Stimulated activated CD8-positive, alpha-beta memory T cell treated with anti-CD3 and anti-CD28 coated beads, Interleukin-4, amount 100 ng/mL, for 4 hours (primary cell): ENCODE measurements at places on chromosomes 6 and 20.

DNA sequence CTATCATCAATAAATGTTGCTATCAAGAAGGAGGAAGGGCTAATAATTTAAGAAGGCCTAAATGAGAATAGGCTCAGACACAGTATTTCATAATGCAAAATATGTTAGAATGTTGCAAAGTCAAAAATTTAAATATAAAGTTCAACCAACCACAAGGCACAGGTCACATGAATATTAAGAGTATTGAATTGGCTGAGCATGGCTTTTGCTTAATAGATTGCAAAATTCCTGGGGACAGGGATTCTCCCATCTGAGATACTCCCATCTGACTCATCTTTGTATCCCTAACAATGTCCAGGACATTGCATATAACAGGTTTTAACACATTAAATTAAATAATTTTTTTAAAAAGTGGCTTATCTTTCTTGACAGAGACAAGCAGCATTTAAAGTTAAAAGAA is 32.9 kb upstream of the UTRN start:
- DNase-seq, result no peak

DNA sequence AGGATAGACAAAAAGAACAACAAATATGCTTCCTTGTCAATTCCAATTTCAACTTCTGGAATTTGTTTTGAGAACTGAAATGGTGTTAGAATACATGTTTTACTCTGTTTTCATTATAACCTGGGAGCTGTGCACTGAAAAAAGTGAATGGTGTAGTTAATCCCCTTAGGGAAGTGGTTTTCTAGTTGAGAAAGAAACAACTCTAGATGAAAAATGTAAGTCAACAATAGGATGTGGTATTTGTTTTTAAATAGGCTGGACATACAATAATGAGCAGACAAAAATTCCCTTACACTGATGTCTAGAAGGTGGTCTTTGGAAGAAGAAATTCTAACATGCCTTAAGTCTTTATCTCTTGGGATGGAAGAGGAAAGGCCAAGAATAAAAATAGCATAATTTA is 59.9 kb upstream of the TINAG start:
- no peak for DNase-seq

DNA sequence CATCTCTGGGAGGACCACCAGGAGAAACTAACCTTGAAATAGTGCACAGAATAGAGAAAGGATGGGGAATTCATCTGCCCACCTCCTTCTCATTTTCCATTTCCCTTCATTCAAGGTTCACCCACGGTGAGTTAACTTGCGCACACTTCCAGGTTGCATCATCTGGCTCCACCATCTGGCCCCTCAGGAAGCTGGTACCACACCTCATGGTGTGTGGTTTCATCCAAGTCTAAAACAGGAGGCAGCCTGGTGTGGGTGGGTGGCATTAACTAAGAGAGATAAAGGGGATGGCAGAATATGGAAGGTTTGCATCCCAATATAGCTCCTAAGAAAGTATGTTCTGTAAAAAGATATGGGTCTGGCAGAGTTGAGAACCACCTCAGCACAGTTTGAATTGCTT is 3.8 kb downstream of the ZNF334 start:
- DNase-seq, result no peak

DNA sequence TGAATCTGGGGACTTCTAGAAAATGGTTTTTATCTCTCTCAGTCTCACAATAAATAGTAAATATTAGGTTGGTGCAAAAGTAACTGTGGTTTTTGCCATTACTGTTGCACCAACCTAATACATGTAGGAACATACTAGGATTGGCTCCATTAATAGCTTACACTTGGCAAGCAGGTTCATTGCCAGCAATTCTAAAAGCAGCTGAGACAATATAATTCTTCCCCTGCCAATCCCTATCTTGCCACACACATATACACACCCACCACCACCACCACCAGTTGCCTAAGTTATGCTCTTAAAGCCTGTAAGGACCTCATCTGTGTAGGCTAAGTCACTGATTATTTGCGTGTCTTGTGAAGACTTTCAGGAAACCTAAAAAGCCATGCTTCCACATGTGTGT is 145.1 kb downstream of the KIF16B start:
- no peak for DNase-seq

GRCh38 chr6:156778454-156779205 is 1.5 kb downstream of the ARID1B start:
- DNase-seq, result peak; percentile 30

- no peak for DNase-seq
These were observed 294.7 kb downstream of the FRK start for GRCh38 chr6:115765966-115766365.

DNA sequence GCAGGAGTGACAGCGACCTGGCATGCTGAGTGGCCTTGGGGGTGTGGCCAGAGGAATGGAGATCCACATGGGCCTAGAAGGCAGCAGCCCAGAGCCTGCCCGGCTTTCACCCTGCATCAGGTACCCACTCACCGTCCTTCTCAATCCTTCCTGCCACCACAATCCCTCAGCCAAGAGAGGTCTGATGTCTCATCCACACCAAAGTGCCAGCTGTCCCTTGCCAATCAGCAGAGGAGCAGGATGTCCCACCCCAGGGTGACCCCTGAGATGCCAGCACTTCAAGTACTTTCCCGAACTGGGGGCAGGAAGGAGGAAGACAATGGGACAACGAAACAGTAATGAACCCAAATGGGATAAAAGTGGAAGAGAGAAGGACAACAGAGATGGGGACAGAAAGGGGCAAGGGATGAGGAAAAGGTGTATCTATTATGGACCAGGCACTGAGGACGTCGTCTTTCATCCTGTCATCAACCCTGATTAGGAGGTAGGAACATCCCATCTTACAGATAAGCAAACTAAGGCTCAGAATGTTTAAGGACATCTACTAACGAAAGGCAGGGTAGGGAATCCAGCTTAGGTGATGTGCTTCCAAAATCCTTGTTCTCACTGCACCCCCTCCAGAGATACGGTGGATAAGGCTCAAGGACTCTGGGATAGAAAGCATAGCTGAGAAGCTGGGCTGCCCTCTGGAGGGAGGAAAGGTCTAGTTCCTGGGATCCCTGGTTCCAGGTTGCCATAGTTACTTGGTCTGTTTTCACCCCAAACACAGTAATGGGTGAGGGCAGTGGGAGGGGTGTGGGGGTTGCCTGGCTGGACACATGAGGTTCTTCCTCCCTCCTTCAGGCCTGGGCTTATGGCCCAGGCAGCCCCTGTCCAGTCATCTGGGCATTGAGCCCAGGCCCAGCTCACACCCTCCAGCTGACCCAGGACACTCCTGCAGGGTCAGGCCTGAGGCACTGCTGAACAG is 4.5 kb upstream of the TNXB start:
- no peak for DNase-seq

- DNase-seq, result no peak
These were observed 46.7 kb downstream of the TRERF1 start for GRCh38 chr6:42405021-42405420.

GRCh38 chr6:43613721-43614395 is 15.2 kb downstream of the GTPBP2 start:
- no peak for DNase-seq

- DNase-seq, result no peak
These were observed 2.3 kb upstream of the SIRPB2 start for GRCh38 chr20:1493536-1493935.

DNA sequence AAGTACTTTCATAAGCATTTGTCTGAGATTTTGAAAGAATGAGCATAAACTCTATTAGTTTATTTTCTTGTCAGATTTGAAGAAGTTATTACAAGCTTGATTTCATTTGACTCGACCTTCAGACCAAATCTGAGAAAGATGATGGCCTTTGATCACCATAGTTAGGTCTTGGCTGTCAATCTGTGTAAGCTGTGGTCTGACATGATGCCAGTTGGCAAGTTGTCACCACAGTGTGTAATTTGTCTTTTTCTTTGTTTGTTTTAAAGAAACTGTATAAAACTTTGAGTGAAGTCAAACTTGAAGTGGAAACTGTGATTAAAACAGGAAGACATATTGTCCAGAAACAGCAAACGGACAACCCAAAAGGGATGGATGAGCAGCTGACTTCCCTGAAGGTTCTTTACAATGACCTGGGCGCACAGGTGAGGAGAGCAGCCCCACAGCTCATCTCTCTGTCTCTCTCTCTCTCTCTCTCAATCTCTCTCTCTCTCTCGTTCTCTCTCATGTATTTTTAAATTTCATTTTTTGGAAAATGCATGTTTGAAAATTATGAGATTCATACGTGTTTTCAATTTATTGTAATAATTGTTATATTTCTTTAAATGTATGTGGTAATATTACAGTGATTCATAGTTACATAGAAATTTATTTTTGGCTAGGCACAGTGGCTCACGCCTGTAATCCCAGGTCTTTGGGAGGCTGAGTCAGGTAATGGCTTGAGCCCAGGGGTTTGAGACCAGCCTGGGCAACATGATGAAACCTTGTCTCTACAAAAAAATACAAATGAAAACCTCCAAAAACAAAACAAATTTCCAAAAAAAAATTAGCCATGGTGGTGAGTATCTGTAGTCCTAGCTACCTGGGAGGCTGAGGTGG is 208.1 kb downstream of the UTRN start:
- DNase-seq, result no peak

DNA sequence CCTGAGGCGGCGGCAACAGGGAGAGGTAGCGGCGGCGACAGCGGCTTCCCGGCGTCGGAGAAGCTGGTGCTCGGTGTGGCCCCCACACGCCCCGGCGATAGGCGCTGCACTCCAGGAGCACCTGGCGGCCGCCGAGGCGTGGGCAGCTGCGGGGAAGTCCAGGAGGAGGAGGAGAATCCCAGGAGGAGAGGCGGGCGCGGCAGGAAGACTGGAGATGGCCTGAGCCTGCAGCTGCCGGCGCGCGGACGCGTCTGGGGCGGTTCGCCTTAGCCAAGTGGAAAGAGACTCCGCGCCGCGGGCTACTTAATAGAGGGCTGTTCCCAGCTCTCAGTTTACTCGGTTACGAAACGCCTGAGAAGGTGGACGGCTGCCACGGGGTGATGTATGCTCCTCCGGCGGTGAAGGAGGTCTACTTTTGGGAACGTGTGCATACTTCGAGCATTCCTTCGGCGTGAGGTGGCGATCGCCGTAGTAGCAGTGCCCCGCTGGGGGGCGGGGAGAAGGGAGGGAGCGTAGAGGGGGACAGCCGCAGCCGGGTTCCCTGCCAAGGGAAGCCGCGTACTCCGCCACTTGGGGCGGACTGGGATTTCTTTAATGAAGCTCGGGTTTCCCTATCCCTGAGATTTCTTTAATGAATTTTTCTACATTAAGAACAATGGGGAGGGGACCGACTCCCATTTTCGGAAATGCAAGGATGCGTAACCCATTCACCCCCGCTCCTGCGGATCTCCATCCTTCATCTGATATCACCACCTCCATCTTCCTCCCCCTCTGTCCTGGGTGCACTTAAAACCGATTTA is at the start of gene COL12A1:
Gene COL12A1 (minus strand): TSS at position 278 of the 800 bp plus-strand sequence. CDS start 3,261 bp downstream, outside the sequence.
- DNase-seq, result no peak

DNA sequence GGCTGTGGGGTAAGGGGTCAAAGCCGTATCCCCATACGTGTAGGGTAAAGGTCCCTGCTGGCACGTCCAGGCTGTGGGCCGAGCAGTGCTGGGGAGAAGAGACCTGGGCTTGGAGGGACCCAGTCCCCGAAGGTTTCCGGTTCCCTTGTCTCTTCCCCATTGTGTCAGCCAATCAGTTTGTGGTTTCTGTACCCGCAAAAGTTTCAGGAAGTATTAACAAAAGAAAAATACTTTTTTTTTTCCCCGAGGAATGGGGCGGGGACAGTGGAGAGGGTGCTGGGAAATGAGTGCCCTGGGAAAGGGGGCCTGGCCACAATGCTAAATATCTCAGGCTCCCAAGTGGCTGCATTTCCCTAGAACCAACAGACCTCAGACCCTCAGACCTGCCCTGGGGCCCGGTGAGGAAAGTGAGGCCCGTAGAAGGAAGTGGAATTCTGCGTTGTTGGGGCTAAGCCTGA is 15.2 kb upstream of the AMD1 start:
- DNase-seq, result no peak

GRCh38 chr6:33995309-33996119 is 150.4 kb downstream of the GRM4 start:
- no peak for DNase-seq

- DNase-seq, result no peak
These were observed 250.3 kb downstream of the TTLL2 start for GRCh38 chr6:167575158-167575696.

DNA sequence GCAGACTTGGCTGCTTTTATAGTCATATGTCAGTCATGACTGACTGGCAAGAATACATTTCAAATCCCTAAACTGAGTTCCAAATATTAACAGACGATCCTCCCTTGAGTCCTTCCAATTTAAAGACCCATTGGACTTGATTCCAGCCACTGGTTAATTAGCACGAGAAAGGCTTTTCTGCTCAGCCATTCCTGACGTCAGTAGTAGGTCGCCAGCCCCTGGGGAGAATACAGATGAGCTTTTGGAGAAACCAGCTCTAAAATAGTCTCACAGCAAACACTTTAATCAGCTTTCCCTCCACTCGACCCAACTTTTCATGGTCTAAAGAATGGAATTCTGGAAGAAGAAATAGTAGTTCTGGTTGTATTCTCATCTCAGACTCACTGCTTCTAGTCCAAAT is 91.6 kb downstream of the SLC22A3 start:
- no peak for DNase-seq

GRCh38 chr6:138785980-138786379 is 9.9 kb upstream of the ECT2L start:
- no peak for DNase-seq

DNA sequence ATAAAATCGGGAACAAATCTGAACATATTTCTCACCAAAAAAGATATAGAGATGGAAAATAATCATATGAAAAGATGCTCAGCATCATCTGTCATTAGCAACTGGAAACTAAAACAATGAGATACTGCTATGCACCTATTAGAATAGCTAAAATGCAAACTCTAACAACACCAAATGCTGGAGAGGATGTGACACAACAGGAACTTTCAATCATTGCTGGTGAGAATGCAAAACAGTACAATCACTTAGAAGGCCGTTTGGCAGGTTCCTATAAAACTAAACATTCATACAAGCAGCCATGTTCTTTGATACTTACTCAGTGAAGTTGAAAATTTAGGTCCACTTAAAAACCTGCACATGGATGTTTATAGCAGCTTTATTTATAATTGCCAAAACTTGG is 67.0 kb downstream of the FAM50B start:
- DNase-seq, result no peak
